Osteocyte (in vitro differentiated cells): ENCODE measurements at places on chromosomes 2 and 18.

DNA sequence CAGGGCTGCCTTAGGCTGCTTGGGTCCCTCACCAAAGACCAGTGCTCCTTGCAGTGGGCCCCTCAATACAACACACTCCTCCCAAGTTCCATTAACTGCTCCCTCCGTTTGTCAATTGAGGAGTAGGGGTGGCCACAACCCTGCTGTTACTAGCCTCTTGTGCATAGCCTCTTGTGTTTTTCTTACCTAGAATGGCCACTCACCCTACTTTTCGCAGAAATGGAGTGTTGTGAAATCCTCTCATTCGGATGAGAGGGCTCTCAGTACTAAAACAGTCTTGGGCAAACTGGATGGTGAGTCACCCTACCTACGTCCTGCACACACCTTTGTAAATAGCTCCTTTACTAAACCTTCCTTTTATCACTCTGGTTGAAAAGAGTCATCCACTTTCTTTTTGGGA lies 253.9 kb downstream of the OSR1 start:
- no peak for DNase-seq
- H3K27ac ChIP-seq: no peak overlapping the region

GRCh38 chr2:182412858-182413257 lies 14.0 kb downstream of the PDE1A start:
- H3K4me1 ChIP-seq: no peaks in the 10 kb centered on the region
- no peak overlapping the region for H3K4me3 ChIP-seq
- no peak for DNase-seq
- H3K36me3 ChIP-seq: no peaks in the 10 kb centered on the region

DNA sequence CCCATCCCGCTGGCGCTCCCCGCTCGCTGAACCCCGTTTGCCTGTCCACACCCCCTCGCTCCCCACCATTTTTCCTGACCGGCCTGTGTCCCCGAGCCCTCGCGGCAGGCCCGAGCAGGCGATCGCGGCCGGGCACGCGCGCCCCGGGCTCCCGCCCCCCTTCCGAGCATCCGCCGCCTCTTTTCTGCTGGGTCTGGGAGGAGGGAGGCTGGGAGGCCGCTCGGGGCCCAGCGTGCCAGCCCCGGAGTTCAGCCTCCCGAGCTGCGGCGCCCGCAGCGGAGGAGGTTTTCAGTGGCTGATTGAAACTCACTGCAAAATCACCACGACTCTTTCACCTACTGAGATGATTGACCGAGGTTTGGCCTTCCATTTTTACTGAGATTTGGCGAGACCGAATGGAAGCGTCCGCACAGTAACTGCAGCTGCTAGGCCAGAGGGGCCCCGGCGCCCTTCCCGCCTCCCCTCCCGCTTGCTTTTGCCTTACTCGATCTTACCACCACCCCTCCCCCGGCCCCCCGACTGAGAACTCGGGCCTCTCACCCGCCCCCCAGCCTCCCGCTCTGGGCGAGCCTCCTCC lies 4.8 kb downstream of the SOX11 start:
- DNase-seq: no peak
- peak overlapping the region; percentile 82 for H3K4me3 ChIP-seq
- H3K4me1 ChIP-seq: peaks cover 45% of the 10 kb centered on the region

- H3K4me3 ChIP-seq: no peak overlapping the region
- H3K36me3 ChIP-seq: no peaks in the 10 kb centered on the region
- DNase-seq: no peak
- H3K4me1 ChIP-seq: peaks cover 31% of the 10 kb centered on the region
- no peaks in the 10 kb centered on the region for H3K27me3 ChIP-seq
Measured at GRCh38 chr2:236646441-236646840, 76.8 kb downstream of the ACKR3 start.

DNA sequence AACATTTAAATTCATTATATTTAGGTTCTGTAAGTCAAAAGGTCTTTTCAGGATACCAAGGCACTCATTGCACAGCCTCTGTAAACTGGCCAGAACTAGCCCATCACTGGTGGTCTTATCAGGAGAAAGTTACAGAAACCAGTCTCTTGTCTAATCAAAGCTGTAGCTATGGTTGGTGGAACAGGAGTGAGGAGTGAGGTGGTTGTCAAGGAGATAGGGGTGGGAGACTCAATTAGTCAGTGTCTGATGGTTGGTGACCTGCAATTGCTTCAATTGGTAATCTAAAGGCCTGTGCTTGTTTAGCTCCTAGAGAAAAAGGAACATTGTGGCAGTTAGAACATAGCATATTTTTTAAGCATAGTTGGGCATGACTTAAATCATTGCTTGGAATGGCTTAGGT lies 458.6 kb upstream of the CDH2 start:
- H3K4me1 ChIP-seq: no peaks in the 10 kb centered on the region
- H3K36me3 ChIP-seq: no peaks in the 10 kb centered on the region
- peaks cover 8% of the 10 kb centered on the region for H3K27me3 ChIP-seq
- H3K27ac ChIP-seq: no peak overlapping the region
- H3K4me3 ChIP-seq: no peak overlapping the region

- H3K4me1 ChIP-seq: no peaks in the 10 kb centered on the region
- no peaks in the 10 kb centered on the region for H3K27me3 ChIP-seq
- H3K4me3 ChIP-seq: no peak overlapping the region
- no peak for DNase-seq
- H3K27ac ChIP-seq: no peak overlapping the region
- H3K36me3 ChIP-seq: no peaks in the 10 kb centered on the region
Measured at GRCh38 chr2:60125611-60126426, 427.6 kb downstream of the BCL11A start.

DNA sequence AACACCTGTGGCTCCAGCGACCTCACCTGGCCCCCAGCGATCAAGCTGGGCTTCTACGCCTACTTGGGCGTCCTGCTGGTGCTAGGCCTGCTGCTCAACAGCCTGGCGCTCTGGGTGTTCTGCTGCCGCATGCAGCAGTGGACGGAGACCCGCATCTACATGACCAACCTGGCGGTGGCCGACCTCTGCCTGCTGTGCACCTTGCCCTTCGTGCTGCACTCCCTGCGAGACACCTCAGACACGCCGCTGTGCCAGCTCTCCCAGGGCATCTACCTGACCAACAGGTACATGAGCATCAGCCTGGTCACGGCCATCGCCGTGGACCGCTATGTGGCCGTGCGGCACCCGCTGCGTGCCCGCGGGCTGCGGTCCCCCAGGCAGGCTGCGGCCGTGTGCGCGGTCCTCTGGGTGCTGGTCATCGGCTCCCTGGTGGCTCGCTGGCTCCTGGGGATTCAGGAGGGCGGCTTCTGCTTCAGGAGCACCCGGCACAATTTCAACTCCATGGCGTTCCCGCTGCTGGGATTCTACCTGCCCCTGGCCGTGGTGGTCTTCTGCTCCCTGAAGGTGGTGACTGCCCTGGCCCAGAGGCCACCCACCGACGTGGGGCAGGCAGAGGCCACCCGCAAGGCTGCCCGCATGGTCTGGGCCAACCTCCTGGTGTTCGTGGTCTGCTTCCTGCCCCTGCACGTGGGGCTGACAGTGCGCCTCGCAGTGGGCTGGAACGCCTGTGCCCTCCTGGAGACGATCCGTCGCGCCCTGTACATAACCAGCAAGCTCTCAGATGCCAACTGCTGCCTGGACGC lies 4.9 kb downstream of the GPR35 start:
- no peak for DNase-seq
- no peaks in the 10 kb centered on the region for H3K27me3 ChIP-seq
- peaks cover 3% of the 10 kb centered on the region for H3K36me3 ChIP-seq
- no peak overlapping the region for H3K27ac ChIP-seq

- H3K27me3 ChIP-seq: no peaks in the 10 kb centered on the region
- H3K4me3 ChIP-seq: no peak overlapping the region
- H3K27ac ChIP-seq: no peak overlapping the region
- DNase-seq: no peak
- H3K4me1 ChIP-seq: no peaks in the 10 kb centered on the region
Measured at GRCh38 chr18:73962256-73962655, 185.4 kb downstream of the FBXO15 start.

- DNase-seq: no peak
- peaks cover 15% of the 10 kb centered on the region for H3K4me1 ChIP-seq
- H3K27me3 ChIP-seq: peaks cover 18% of the 10 kb centered on the region
- H3K36me3 ChIP-seq: no peaks in the 10 kb centered on the region
- H3K27ac ChIP-seq: no peak overlapping the region
- no peak overlapping the region for H3K4me3 ChIP-seq
Measured at GRCh38 chr2:64426183-64426952, 27.6 kb upstream of the LGALSL start.

- H3K27ac ChIP-seq: no peak overlapping the region
- DNase-seq: no peak
- H3K4me1 ChIP-seq: peaks cover 39% of the 10 kb centered on the region
- no peaks in the 10 kb centered on the region for H3K27me3 ChIP-seq
- no peak overlapping the region for H3K4me3 ChIP-seq
Measured at GRCh38 chr2:20452551-20452950, 5.7 kb downstream of the RHOB start.

DNA sequence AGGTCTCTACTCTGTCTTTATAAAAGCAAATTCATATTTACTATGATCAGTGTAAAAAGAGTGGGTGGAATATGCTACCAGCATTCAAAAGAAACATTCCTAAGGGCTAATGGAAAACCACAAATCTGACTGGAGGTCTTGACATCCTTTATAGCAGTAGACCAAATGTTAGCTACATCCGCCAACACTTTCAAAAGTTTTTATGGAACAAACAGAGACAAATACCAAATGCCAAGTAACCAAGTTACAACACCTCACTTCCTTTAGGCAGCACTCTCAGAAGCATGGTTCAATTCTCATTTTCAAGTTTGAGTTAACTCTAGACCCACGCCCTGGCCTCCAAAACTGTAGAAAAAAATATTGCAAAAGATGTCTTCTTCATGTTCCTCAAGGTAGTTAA lies 78.3 kb upstream of the SETBP1 start:
- H3K27ac ChIP-seq: peak overlapping the region; percentile 79
- H3K4me1 ChIP-seq: peaks cover 82% of the 10 kb centered on the region
- no peak overlapping the region for H3K4me3 ChIP-seq
- no peak for DNase-seq
- H3K27me3 ChIP-seq: no peaks in the 10 kb centered on the region

GRCh38 chr2:222013889-222014288 lies 284.9 kb downstream of the PAX3 start:
- no peaks in the 10 kb centered on the region for H3K4me1 ChIP-seq
- H3K4me3 ChIP-seq: no peak overlapping the region
- H3K27me3 ChIP-seq: peaks cover 25% of the 10 kb centered on the region
- H3K36me3 ChIP-seq: no peaks in the 10 kb centered on the region
- no peak overlapping the region for H3K27ac ChIP-seq
- no peak for DNase-seq

DNA sequence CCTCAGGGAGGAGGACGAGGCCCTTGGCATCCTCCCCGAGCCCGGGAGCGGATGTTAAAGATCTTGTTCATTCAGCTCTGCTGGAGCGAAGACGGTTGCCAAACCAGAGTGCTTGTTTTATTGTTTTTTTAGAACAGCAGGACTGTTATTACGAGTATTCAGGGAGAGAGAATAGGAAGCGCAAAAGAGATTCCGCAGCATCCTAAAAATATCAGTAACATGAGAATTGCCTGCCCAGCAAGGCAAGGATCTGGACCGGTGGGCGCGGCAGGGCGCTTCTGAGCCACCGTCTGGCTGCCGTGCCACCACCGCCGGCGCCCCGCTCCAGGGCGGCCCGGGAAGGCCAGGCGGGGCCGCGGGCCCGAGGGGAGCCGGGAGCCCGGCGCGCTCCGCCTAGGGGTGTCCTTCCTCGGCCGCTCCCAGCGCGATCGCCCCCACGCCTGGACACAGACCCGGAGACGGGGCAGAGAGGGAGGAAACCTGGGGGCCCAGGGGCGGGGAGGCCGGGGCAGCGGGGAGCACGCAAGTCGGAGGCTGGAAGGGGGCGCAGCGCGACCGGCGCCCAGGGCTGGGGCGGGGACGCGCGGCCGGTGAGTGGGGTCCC lies 843 bp downstream of the CYS1 start:
- DNase-seq: no peak
- H3K36me3 ChIP-seq: peaks cover 5% of the 10 kb centered on the region
- H3K4me1 ChIP-seq: peaks cover 27% of the 10 kb centered on the region
- peak overlapping the region; percentile 80 for H3K4me3 ChIP-seq

- H3K27me3 ChIP-seq: no peaks in the 10 kb centered on the region
- no peak overlapping the region for H3K4me3 ChIP-seq
- no peak for DNase-seq
- peaks cover 8% of the 10 kb centered on the region for H3K36me3 ChIP-seq
- H3K4me1 ChIP-seq: peaks cover 44% of the 10 kb centered on the region
- H3K27ac ChIP-seq: peak overlapping the region; percentile 45
Measured at GRCh38 chr2:147711031-147711430, 133.8 kb upstream of the ACVR2A start.

GRCh38 chr18:57431467-57432080 lies 3.6 kb upstream of the ONECUT2 start:
- peaks cover 79% of the 10 kb centered on the region for H3K27me3 ChIP-seq
- no peaks in the 10 kb centered on the region for H3K36me3 ChIP-seq
- no peak overlapping the region for H3K27ac ChIP-seq
- peaks cover 25% of the 10 kb centered on the region for H3K4me1 ChIP-seq
- no peak for DNase-seq

DNA sequence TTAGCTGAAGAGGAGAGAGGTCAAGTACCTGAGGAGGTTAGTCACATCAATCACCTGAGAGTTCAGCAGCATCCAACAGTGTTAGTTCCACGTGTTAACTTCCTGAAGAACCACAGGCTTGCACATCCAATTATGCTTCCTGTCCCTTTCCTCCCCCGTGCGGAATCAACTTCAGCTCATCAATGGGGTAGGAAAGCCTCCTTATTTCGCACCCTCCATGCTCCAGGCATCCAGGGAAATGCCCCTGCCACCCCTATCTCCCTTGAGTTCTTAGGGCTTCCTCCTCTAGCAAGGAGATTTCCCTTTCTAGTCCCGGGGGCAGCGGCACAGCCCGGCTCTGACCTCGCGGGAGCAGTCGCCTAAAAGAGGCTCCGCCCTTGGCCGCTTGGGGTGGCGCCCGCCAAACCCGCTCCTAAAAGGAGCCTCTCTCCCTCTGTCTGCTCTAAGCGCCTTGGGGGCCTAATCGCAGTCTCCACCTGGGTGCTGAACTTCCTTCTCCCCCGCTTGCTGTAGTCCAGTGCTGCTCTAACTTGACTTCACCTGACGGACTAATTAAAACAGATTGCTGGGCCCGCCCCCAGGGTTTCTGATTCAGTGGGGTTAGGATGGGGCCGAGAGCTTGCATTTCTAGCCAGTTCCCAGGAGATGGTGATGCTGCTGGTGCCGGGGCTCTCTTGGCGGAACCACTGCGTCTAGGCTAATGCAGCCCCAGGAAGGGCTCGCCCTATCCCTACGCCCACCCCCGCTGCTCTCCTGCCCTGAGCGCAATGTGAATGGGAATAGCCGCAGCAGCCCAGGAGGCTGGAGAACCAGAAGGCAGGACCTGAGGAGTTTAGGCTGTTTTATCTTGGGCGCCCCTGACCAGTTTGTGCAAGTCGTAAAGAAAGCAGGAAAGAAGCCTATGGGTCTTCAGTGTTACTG lies 3.4 kb upstream of the TET3 start:
- peaks cover 35% of the 10 kb centered on the region for H3K4me1 ChIP-seq
- H3K27me3 ChIP-seq: peaks cover 6% of the 10 kb centered on the region
- DNase-seq: no peak
